Hippocampal formation (tissue), 2 donors: ENCODE measurements at places on chromosomes 7 and 10.

GRCh38 chr7:16417906-16418305, 3.4 kb downstream of the CRPPA start:
- no peak for DNase-seq

GRCh38 chr10:1595242-1595600, 142.1 kb downstream of the ADARB2 start:
- no peak for DNase-seq

DNA sequence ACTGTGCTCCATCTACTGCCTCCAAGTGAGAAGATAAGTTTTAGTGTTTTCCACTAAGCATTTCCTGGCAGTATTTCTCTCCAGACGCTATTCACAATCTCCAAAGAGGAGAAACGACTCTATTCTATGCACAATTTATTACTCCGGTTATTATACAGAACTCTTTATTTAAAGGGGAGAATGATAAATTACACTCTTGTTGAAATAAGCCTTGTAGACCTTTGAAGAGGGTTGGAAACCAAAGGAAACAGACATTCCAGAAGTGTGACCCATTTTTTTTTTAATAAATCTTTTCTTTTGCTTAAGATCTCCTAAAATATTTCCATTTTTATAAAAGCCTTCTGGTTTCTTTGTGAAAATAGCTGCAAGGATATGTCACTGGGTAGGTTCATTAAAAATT, 76.1 kb upstream of the HDAC9 start:
- no peak for DNase-seq

GRCh38 chr7:123367484-123368122, 166.8 kb downstream of the IQUB start:
- DNase-seq = no peak

- no peak for DNase-seq
Measured at GRCh38 chr10:133098426-133099124, 10.9 kb downstream of the ADGRA1 start.

DNA sequence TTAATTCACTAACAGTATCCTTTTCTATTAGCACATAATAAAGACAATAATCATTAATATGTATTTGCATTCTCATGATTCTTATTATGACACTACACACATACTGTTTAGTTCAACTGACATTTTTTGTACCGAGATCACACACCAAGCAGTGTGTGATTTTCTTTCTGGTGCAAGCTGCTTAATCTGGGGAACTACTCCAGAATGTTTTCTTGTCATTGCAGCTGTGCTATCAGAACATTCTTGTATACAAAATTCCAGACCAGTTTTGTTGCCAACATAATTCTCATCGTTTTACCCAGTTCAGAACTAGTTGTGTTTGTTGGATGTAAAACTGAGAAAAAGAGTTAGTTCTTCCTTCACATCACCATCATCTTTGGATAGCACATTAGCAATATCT, 37.4 kb downstream of the VKORC1L1 start:
- no peak for DNase-seq

- no peak for DNase-seq
Measured at GRCh38 chr10:48192881-48193450, 81.5 kb downstream of the FRMPD2 start.

GRCh38 chr10:127228195-127228787, 31.9 kb upstream of the INSYN2A start:
- DNase-seq = no peak

DNA sequence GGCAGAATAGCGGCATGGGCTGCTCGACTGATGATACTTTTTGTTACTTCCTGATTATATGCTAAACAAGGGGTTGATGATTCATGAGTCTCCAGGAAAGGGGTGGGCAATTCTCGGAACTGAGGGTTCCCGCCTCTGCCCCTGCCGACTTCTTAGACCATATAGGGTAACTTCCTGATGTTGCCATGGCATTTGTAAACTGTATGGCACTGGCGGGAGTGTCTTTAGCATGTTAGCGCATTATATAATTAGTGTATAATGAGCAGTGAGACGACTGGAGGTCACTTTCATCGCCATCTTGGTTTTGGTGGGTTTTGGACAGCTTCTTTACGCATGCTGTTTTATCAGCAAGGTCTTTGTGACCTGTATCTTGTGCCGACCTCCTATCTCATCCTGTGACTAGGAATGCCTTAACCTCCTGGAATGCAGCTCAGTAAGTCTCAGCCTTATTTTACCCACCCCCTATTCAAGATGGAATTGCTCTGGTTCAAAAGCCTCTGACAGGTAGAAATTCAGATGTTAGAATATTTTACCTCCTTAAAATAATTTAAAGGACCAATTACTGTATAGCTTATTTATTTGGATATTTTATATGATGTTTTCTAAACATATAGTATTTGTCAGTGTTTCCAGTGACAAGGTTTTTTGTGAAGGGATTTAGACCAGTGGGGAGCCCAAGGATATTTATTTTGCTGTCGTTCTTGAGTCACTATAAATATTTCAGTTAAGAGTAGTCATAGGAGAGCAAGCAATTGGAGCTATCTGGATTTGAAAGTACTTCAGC, 90.1 kb upstream of the PIK3CG start:
- DNase-seq = no peak

DNA sequence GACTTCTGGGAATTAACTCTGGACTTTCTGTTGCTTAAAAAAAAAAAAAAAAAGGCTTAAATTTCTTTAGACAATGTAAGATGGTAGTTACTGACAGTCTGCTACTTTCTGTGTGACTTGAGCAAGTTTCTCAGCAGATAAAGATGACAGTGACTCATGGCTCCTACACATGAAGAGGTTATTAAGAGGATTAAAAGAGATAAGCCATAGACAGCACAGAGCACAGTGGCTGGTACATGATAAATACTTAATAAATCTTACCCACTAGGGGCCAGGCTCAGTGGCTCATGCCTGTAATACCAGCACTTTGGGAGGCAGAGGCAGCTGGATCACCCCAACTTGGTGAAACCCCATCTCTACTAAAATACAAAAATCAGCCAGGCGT, 174.8 kb downstream of the JAZF1 start:
- no peak for DNase-seq

- DNase-seq = no peak
Measured at GRCh38 chr10:75935650-75936400, 504.4 kb downstream of the LRMDA start.

- DNase-seq = peak; percentile 87
Measured at GRCh38 chr10:110221721-110222261, 14.4 kb downstream of the MXI1 start.

- no peak for DNase-seq
Measured at GRCh38 chr7:39248041-39248691, 270.5 kb downstream of the POU6F2 start.

DNA sequence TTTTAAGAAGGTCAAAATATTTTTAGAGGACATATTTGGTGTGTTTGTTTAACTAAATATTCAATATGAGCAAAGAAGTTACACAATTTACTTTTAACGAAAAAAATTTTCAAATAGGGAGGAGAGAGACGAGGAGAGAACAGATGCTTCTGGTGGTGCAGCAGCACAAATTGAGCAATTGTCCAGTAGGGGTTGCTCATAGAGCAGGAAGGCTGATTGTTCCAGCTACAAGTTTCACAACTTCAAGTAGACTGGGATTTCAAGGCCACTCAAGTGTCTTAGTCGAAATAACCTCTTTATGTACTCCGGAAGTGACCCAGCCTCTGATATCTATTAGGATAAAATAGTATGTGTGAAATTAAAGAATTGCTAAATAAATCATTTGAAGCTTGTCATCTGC, 197.9 kb downstream of the HDAC9 start:
- DNase-seq = no peak

DNA sequence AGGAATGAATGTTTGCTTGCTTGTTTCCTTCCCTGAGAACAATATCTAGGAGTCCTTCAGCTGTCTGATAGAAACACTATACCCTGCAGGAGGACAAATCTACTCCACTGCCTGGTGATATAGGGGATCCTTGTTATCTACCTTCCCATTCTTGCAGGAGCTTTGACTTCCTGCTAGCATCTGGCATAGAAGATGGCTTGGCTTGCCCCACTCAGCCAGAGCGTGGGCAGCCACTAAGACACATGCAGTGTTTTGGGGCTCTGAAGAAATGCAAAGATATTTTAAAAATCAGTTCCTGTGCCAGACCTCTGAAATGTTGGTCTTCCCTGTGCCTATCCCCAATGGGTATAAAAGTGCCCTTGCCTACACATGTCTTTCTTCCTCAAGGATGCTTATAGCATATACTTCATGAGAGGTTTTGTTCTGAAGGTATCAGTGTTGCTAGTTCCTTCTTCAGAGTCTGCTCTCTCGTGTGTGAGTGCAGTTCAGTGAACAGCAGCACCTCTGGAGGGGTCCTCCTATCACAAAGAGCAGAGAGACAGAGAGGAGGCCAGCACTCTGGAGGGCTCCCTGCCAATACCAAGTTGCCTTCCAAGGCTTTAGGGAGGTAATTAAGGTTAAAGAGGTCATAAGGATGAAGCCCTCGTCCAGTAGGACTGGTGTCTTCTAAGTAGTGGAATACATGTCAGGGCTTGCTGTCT, 149.1 kb upstream of the CALCR start:
- no peak for DNase-seq

DNA sequence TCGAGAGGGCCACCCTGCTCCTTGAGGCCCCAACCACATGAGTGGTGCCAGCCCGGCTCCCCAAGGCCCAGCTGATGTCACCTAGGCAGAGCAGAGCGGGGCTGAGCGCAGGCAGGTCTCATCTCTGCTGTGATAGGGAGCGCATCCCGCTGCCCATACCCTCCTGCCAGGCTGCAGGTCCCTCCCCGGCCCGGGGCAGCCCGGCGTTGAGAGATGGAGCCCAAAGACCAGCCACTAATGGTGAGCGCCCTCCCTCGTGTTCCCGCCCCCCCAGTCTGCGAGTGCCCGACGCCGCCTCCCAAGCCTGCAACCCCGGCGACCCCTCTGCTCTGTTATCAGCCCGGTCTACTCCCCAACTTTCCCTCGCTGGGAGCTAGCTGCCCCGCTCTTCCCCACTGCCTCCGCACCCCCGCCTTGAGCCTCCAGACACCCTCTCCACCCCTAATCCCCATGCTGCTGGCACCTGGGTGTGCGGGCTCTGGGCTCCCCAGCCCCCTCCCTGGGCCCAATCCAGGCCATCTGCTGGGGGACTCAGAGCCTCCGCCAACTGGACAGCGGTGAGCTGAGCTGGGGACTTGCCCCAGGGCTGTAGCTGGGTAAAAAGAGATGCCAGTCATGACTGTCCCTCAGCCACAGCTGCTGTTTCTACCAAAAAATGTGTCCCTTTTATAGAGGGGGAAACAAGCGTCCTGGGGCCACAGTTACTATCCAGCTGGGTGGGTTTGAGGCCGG, 19.7 kb upstream of the CHST12 start:
- peak; percentile 22 for DNase-seq

DNA sequence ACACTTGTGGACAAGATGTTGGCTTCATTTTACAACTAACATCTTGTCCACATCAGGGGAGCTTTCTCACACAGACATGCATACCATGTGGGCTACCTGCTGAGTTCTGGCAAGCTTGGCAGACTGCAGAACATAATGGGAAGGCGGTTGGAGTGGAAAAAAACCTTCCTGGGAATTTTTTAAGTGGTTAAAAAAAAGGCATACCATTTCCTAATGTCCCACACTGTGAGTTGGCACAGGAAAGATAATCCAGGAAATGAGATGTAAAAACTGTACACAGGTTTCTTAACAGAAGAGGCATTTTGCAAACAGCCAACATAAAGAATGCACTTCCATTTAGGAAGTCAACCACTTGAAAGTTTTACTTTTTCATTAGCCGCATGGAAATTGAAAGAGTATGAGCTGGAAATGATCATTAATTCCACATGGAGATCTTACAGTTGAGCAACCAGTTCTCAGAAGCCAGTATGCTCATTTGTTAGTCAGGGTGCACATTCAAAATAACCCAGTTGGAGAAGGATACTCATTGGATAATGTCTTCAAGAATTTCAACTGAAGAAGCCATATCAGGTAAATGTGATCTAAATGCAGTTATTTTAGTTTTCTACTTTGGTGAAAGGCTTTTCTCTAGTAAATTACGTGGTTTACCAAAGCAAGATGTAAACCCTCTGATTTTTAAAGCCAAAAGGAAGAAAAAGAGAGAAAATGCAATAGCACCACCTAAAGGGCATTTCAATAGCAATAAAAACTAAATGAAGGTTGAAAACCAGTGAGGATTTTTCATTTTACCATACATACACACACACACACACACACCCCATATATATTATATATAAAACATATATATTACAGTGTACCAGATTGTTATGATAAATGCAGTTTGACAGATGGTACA, 194.0 kb downstream of the TAX1BP1 start:
- DNase-seq = no peak

GRCh38 chr10:79269443-79269842, 77.8 kb upstream of the PPIF start:
- DNase-seq = no peak

DNA sequence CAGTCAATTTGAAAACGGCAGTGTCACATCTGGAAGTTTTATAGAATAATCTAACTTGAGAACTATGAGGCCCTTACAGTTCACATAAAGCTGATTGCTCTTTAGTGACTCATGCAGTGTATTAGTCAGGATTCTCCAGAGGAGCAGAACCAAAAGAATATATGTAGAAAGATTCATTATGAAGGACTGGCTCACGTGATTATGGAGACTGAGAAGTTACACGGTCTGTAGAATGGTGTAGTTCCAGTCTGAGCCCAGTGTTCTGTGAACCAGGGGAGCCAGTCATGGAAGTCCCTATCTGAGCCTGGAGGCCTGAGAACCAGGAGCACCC, 21.5 kb downstream of the RBM33 start:
- no peak for DNase-seq

GRCh38 chr10:133454204-133454893, 604 bp downstream of the SCART1 start:
- no peak for DNase-seq

GRCh38 chr10:508726-509125, 180.7 kb downstream of the DIP2C start:
- no peak for DNase-seq

- peak; percentile 48 for DNase-seq
Measured at GRCh38 chr10:122992031-122992585, 11.9 kb downstream of the PSTK start.

DNA sequence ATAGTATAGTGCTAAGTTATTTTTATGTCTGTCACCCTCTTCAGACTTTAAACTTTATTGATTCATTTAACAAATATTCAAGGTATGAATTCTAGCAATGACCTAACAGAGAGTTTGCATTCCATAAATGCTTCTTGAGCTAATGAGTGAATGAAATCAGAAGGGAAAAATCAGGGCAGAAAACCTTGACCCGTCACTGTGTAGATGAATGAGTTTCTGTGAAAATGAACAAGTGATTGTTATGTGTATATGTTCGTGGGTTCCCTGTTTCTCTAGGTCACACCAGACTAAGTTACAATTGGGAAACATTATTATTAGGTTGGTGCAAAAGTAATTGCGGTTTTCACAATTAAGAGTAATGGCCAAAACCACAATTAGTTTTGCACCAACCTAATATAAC, 30.1 kb downstream of the APBB1IP start:
- no peak for DNase-seq

DNA sequence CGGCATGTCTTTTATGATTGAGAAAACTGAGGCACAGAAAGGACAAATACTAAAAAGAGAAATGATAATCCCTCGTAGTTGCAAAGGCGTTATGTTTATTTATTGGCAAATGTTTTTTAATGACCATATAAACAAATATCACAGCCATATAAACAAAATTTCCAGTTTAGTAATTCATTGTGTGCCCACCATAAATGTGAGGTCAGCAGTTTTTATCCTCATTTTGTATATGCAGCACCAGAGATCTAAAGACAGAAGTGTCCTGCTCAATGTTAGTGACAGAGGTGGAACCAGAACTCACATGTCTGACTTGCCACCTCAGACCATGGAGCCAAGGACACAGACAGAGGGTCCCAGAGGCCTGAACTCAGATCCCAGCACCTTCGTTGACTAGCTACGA, 14.1 kb downstream of the CNNM1 start:
- DNase-seq = no peak
